ENCODE measurements at places on chromosomes 2 and 18.

- no peak for DNase-seq
Measured at GRCh38 chr18:58394602-58395425, 234.1 kb downstream of the ALPK2 start.

DNA sequence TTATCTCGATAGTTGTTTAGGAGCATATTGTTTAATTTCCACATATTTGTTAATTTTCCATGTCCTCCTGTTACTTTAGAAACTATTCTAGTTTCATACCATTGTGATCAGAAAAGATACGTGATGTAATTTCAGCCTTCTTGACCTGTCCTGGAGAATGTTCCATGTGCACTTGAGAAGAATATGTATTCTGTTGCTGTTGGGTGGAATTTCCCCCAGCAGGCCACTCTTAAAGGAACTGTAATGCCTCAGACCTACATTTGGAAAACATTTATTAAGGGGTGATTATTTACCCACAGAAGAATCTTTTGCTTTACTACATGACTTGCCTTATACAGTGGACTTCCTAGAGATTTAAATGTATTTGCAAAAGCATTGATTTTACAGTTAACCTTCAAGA is 55.5 kb downstream of the LIMS1 start:
- DNase-seq: no peak

GRCh38 chr2:110678457-110679336 is 834 bp upstream of the BUB1 start:
- DNase-seq: peak; percentile 62

GRCh38 chr2:159297042-159297707 is 10.7 kb upstream of the WDSUB1 start:
- DNase-seq: no peak

GRCh38 chr2:176324862-176325261 is 55.6 kb downstream of the MTX2 start:
- no peak for DNase-seq

DNA sequence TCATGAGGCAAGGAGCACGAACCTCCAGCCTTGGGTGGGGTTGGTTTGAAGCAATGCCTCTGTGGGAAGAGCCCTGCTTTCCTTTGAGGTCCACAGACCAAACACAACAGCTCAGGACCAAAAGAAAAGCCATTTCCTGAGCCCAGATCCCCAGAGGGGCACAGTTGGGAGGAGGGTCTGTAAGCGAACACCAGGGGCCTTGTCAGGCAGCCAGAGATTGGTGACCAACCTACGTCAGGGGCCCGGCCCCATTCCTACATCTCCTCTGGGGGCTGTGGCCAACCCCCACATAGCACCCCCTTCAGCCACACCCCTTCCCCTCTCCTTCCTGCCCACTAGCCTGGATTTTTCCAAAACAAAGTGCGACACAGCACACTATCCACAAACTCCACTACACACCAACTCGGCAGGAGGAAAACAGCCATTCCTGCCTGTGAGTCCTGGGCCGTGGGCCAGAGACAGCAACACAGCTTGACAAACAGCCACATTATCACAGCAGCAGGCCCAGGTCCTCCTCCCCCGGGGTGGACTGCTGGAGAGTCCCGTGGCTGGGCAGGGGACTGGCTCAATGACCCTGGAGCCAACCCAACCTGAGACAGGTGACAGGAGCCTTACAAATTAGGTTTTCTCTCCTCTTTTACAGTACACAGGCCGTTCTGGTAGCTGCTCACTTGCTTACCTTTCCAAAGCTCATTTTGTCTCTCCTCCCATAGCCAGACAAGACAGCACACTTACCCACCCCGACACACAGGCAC is 98.8 kb downstream of the TNS1 start:
- DNase-seq: peak; percentile 84

GRCh38 chr2:239544918-239545465 is 144.2 kb upstream of the HDAC4 start:
- no peak for DNase-seq

- DNase-seq: no peak
Measured at GRCh38 chr2:133690780-133691179, 122.5 kb upstream of the NCKAP5 start.

- no peak for DNase-seq
Measured at GRCh38 chr2:64325477-64325851, 128.5 kb upstream of the LGALSL start.

- no peak for DNase-seq
Measured at GRCh38 chr2:40859617-40860016, 407.7 kb upstream of the SLC8A1 start.

DNA sequence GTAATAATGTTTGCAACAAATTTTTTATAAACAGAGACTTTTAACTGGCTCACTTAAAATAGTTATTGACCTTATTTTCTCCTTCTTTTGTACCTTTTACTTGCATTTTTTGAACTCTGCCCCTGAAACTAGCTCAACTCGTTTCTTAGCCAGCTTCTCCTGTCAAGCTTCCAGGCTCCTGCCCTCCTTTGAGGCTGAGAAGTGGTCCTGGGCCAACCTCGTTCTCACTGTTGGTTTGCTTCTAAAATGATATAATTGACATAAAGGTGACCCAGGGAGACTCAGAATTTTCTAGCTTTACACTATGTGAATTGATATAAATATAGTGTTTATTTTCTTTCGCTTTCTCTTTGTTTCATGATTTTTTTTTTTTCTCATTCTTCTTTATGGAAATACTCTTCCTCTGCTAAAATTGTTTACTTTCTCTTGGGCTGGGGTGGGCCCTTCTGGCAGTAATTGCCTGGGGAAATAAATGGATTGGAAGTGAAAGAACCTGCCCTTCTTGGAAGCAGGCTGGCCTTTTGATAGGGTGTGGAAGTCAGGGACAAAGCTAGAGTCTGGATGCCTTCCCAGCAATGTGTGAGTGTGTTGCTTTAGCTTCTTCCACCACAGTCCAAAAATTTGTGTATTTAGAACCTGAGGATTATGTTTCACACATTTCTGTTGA is 30.7 kb downstream of the GPD2 start:
- DNase-seq: peak; percentile 55

DNA sequence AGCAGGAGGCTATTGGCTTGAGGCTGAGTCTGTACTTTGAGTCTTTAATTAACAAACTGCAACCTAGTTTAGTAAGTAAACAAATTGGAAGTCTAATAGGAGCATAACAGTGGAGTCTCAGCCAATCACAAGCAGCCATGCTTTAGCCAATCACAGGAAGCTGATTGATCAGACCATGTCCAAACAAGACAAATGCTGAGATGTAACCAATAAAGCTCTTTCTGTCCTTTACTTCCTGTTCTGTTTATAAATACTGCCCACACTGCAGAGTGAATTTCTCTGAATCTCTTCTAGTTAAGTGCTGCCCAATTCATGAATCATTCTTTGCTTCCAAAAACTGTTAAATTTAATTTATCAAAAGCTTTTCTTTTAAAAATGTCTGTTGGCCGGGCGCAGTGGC is 146.6 kb upstream of the DLX2 start:
- no peak for DNase-seq

- no peak for DNase-seq
Measured at GRCh38 chr2:215637651-215638050, 201.8 kb upstream of the FN1 start.

GRCh38 chr2:11310212-11310611 is 34.2 kb downstream of the ROCK2 start:
- DNase-seq: no peak

DNA sequence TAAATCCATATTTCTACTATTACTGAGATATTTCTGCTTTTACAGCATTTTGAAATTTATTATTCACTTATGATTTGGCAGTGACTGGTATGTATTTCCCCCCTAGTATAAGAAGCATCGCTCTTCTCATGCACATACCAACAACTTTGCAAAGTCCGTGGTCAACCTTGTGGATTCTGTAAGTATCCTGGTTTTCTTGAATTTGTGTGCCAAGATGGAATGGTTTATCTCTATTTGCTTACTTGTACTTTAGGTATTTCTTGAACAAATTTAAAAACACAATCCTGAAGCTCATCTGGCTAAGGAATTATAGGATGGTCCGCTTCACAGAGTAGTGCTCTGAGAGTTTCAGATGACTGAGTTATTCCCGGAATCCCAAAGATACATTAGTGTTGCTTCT is 85.0 kb upstream of the FAM237A start:
- no peak for DNase-seq

GRCh38 chr2:239245107-239245506 is 155.7 kb downstream of the HDAC4 start:
- no peak for DNase-seq

DNA sequence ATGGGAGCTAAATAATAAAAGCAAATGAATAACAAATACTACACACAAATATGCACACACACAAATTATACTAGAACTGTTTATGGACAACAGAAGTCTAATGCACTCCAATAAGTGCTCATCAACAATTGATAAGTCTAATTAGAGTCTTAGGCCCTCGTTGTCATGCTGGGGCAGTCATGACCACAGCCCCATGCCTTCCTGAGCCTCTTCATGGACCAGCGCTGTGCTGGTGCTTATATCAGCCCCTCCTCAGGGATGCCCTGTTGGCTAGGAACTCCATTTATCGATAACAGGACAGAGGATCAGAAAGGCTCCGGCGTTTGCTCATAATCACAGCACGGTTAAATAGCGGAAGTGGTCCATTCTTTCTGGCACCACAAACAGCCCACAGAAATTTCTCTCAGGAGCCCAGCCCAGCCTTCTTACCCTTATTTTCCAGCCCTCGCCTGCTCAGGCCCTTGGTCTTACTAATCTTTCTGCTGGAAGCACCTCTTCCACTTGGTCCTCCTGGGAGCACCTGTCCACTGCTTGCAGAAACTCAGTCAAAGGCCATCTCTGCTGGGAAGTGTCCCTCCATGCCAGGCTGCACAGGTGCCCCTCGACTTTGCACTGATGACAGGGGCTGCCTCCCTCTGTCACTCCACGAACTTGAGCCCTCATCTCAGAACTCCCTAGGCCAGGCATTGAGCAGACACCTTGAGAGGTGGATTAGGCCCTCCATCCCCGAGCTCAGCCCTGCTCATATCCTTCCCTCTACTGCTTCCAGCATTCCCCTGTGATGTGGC is 500.2 kb upstream of the HS6ST1 start:
- DNase-seq: no peak

DNA sequence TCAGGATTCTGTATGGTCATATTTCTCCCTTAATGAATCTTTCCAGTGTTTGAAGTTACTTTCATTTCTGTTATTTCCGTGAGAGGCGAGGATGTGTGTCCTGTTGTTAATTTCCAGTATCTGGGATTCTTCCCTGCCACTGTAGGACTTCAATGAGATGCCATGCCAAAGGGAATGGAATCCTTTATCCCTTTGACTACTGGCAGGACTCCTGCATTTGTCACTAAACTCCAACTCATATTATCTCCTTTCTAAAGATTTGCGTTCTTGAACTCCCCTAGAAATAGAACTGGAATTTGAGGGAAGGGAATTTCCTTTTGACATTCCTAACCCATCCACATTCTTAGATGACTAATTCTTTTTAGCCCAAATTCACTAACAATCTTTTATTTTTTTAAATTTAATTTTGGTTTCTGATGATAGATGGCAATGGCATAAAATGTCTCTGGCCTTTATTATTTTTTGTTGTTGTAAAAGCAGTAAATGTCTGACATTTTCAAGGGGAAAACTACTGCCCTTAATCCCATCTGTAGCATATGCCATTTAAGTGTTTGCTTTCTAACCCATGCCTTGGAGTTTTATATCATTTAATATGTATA is 87.8 kb upstream of the EML6 start:
- DNase-seq: no peak

- DNase-seq: no peak
Measured at GRCh38 chr2:165431014-165431413, 38.5 kb upstream of the CSRNP3 start.

DNA sequence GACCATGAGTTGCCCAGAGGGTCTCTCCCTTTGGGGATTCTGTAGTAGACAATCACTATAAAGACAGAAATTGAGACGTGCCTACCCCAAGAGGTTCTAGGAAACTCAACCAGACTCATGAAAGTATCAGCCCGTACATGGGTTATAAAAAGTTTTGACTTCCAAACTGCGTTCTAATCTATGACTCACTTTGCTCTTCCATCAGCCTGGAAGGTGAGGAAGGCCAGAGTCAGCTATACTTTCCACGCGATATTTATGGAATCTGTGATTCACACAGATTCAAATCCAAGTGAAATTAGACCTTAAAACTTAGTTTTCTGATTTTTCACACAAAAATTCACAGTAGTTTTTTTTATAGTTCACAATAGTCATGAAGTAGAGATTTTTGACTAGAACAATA is 7.7 kb upstream of the LYPD1 start:
- no peak for DNase-seq

Measured in femur (tissue), 1 donor.